Thoracic aorta (tissue), 2 donors: ENCODE measurements at places on chromosomes 5 and 9.

- peak overlapping the region; percentile 73 for H3K27ac ChIP-seq
- no peak overlapping the region for H3K4me3 ChIP-seq
- H3K27me3 ChIP-seq: no peaks in the 10 kb centered on the region
Observed at GRCh38 chr5:153952893-153953292, 85.8 kb downstream of the FAM114A2 start.

GRCh38 chr5:181260720-181261319 is at the start of gene TRIM52:
TRIM52 (minus strand) TSS chr5:181261143; CDS start chr5:181260813, 330 bp downstream.
- peak; percentile 64 for DNase-seq
- H3K27ac ChIP-seq: peak within 1 kb of the TSS; percentile 97
- peak within 1 kb of the TSS; percentile 95 for H3K4me3 ChIP-seq
- H3K4me1 ChIP-seq: peaks cover 36% of the 10 kb centered on the region
- no peaks in the 10 kb centered on the region for H3K27me3 ChIP-seq

DNA sequence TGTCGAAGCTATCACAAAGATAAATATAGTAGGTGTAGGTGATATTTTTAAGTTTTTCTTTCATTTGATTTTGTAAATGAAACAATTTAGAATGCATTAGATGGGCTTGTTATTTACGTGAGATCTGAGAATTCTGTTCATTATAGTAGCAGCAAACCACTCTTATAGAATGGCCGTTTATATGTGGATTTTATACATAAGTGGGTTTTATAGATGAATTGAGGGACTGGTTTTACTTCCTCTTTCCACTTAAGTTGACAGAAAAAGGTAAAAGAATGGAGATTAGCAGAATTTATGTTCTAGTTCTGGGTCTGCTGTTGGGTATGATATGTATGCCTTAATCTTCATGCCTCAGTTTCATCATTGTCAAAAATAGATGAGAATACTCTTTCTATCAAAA is 5.6 kb downstream of the RMI1 start:
- H3K27ac ChIP-seq: no peak overlapping the region
- no peaks in the 10 kb centered on the region for H3K27me3 ChIP-seq
- DNase-seq: no peak
- no peak overlapping the region for H3K4me3 ChIP-seq

DNA sequence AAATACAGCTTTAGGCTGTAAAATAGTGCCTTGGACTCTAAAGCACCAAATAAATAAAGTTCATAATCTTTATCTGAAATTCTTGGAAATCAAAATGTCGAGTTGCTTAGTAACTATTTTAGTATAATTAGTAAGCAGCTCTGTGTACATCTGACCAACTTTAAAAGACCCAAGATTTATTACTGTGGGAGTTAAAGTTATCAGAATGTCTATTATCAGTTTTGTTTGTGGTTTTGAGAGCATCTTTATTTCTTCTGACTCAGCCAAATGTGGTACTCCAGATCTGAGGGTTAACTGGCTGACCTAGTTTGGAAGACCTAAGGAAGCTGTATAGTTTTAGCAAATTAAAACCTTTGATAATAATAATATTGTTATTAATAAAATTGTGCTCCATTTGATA is 81.2 kb downstream of the PRLR start:
- no peak overlapping the region for H3K4me3 ChIP-seq
- no peaks in the 10 kb centered on the region for H3K36me3 ChIP-seq
- DNase-seq: no peak
- no peaks in the 10 kb centered on the region for H3K27me3 ChIP-seq
